AML-193 (cell line): ENCODE measurements at places on chromosomes 6 and 20.
A peak's percentile ranks its signal among the peaks of the same experiment; 100 is the strongest.

- DNase-seq, result peak; percentile 87
Observed at GRCh38 chr6:53437557-53438202, 88.9 kb upstream of the ELOVL5 start.

DNA sequence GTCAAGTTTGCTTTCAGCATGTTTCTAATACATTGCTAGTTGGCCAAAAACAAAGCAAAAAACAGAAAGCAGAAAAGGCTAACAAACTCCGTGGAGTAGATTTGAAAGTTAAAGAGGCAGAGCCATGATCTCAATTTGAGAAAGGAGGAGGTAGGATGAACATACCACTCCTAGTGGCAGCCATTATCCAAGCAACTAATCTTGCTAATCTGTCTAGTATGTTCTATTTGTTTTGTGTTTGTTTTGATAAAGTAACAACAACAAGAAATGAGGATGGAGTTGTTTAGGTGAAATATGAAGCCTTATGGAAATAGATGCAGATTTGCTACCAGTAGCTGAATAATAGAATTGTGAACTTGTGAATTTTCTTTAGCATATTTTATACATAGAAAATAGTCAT lies 295.5 kb upstream of the PRDM1 start:
- no peak for DNase-seq

DNA sequence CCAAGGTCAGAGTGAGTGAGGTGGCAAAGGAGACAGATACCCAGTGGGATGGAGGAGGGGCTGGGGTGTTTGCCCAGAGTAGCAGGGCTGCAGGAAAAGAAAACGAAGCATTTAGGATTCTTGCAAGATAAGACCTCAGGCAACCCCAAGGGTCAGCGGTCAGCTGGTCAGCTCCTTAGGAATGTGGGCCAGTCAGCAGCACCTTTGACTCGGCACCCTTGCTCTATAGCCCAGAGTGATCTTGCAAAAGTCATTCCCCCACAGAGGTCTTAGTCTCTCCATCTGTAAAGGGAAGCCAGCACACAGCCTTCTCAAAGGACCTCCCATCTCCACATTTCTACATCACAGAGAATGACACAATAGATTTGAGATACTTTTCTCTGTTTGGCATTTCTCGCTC lies 56.7 kb downstream of the VEGFA start:
- DNase-seq, result no peak

- peak; percentile 73 for DNase-seq
Observed at GRCh38 chr6:32968867-32969684, 682 bp downstream of the BRD2 start.

- DNase-seq, result no peak
Observed at GRCh38 chr6:3370361-3371221, 86.3 kb downstream of the SLC22A23 start.

GRCh38 chr6:28880894-28881780 lies 42.6 kb downstream of the TRIM27 start:
- no peak for DNase-seq

GRCh38 chr6:113359155-113360140 lies 497.7 kb upstream of the MARCKS start:
- DNase-seq, result no peak

GRCh38 chr6:13485923-13486562 lies 1.4 kb downstream of the GFOD1 start:
- peak; percentile 53 for DNase-seq

- no peak for DNase-seq
Observed at GRCh38 chr20:17910828-17911294, 57.7 kb downstream of the SNX5 start.

DNA sequence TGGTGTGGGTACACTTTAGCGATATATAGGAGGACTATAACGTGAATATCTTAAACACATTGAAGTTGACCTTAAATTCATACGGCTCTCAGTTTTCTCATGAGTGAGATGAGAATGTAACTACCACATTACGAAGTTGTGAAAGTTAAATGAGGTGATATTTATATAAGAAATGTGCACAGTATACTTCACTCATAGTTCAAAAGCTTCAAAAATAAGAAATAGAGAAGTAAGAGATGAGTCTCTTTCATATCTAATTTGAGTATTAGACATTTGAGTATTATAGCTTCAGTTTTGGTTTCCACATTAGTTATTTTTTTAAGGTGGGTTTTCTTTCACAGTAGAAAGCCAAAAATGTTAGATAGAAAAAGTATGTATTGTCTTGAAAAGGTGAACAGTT lies 183.3 kb downstream of the NKAIN2 start:
- no peak for DNase-seq

- no peak for DNase-seq
Observed at GRCh38 chr20:48604936-48605335, 222.9 kb downstream of the PREX1 start.
